Mesangial cell (primary cell): ENCODE measurements at places on chromosomes 4 and X. TPM values are rescaled to one million over a fixed set of nuclear protein-coding genes. Genes with fewer than 3 reads are reported as not detected.

AKAP17A gene
- total RNA-seq: 22.0 and 27.5 TPM in 2 replicates

FSTL5 gene
- not detected in 2 replicates for total RNA-seq

GLOD5 gene
- total RNA-seq: not detected in 2 replicates

UPF3B gene
- total RNA-seq: 0.76 and 0.98 TPM in 2 replicates

NAA11 gene
- not detected in 2 replicates for total RNA-seq

NDST4 gene
- not detected in 2 replicates for total RNA-seq

ABLIM2 gene
- 10.9 TPM in 1 of 2 replicates, not detected in the other for total RNA-seq

BMP3 gene
- total RNA-seq: 0.63 TPM in 1 of 2 replicates, not detected in the other

GRK4 gene
- 1.6 and 3.0 TPM in 2 replicates for total RNA-seq

CBR4 gene
- total RNA-seq: 5.9 and 9.0 TPM in 2 replicates

GAGE13 gene
- not detected in 2 replicates for total RNA-seq

BCORL1 gene
- 3.6 and 6.2 TPM in 2 replicates for total RNA-seq

ATG4A gene
- 4.2 and 5.9 TPM in 2 replicates for total RNA-seq

GYPE gene
- under 0.01 and 0.16 TPM in 2 replicates for total RNA-seq

GPR173 gene
- 3.9 and 11.3 TPM in 2 replicates for total RNA-seq

CD99 gene
- total RNA-seq: 254 and 265 TPM in 2 replicates

MAP3K15 gene
- 0.16 and 0.25 TPM in 2 replicates for total RNA-seq

F9 gene
- not detected in 2 replicates for total RNA-seq

SH3TC1 gene
- 12.4 and 22.2 TPM in 2 replicates for total RNA-seq

RHOXF2 gene
- total RNA-seq: not detected in 2 replicates

LRAT gene
- total RNA-seq: 0.16 and 1.1 TPM in 2 replicates

TEX13D gene
- total RNA-seq: not detected in 2 replicates

PITX2 gene
- 0.49 and 4.1 TPM in 2 replicates for total RNA-seq

TMPRSS11F gene
- total RNA-seq: not detected in 2 replicates

CXCL8 gene
- total RNA-seq: 0.76 and 2.1 TPM in 2 replicates

PPP4R3C gene
- total RNA-seq: not detected in 2 replicates

LRP2BP gene
- total RNA-seq: under 0.01 and 0.16 TPM in 2 replicates

BEX2 gene
- 6.0 and 19.6 TPM in 2 replicates for total RNA-seq

FAM47A gene
- not detected in 2 replicates for total RNA-seq

HSFX4 gene
- not detected in 2 replicates for total RNA-seq

SUV39H1 gene
- 3.9 and 29.8 TPM in 2 replicates for total RNA-seq

LGI2 gene
- under 0.01 and 0.13 TPM in 2 replicates for total RNA-seq

TMSB15C gene
- total RNA-seq: 2.0 and 2.5 TPM in 2 replicates

SLC9B1 gene
- not detected in 2 replicates for total RNA-seq

XAGE2 gene
- total RNA-seq: not detected in 2 replicates

P2RY8 gene
- total RNA-seq: not detected in 2 replicates
